ENCODE measurements at places on chromosomes 1 and 21.

DNA sequence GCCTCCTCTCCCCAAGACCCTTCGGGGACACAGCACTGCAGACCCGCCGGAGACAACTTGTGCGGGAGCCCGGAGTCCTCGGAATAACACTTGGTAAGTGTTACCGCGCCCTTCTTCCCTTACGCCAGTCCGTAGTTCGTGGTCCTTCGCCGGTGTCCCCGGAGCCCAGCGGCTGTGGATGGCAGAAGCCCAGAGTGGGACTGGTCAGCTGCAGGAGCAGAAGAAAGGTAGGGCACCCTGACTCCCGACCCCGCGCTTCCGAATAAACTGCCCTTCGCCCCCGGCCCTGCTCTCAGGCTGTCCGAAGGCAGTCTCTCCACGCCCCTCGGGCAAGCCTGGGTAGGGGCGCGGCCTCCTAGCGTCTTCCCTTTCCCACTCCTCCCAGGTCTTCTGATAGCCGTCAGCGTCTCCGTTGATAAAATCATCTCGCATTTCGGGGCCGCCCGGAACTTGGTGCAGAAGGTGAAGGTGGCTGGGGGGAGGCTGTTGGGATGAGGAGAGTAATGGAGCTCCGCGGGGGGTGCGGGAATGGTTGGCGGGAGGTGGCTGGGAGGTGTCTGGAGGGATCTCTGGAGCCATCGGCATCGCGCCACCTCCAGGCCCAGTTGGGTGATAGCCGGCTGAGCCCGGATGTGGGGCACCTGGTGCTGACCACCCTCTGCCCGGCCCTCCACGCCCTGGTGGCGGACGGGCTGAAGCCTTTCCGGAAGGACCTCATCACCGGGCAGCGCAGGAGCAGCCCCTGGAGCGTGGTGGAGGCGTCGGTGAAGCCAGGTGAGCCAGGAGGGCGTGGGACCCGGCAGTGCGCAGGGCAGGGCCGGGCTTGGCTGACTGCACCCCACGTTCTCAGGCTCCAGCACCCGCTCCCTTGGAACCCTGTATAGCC, 4.3 kb downstream of the RUSC1 start:
- peaks cover 15% of the 10 kb centered on the region for H3K4me1 ChIP-seq
- H3K27ac ChIP-seq, result peak overlapping the region; percentile 90
- DNase-seq, result no peak
- H3K4me3 ChIP-seq, result peak overlapping the region; percentile 86
- H3K36me3 ChIP-seq, result peaks cover 2% of the 10 kb centered on the region
- H3K27me3 ChIP-seq, result no peaks in the 10 kb centered on the region

GRCh38 chr21:42956824-42957630, 17.3 kb upstream of the PKNOX1 start:
- no peak overlapping the region for H3K4me3 ChIP-seq
- H3K4me1 ChIP-seq, result no peaks in the 10 kb centered on the region
- H3K27ac ChIP-seq, result no peak overlapping the region

GRCh38 chr1:92504291-92505014, 17.7 kb upstream of the GFI1 start:
- no peak overlapping the region for H3K27ac ChIP-seq
- no peak overlapping the region for H3K4me3 ChIP-seq
- no peaks in the 10 kb centered on the region for H3K36me3 ChIP-seq

- no peaks in the 10 kb centered on the region for H3K4me1 ChIP-seq
- no peak overlapping the region for H3K27ac ChIP-seq
- no peak for DNase-seq
- H3K36me3 ChIP-seq, result peaks cover 31% of the 10 kb centered on the region
- H3K27me3 ChIP-seq, result no peaks in the 10 kb centered on the region
Observed at GRCh38 chr1:113976609-113977278, 2.5 kb upstream of the OLFML3 start.

DNA sequence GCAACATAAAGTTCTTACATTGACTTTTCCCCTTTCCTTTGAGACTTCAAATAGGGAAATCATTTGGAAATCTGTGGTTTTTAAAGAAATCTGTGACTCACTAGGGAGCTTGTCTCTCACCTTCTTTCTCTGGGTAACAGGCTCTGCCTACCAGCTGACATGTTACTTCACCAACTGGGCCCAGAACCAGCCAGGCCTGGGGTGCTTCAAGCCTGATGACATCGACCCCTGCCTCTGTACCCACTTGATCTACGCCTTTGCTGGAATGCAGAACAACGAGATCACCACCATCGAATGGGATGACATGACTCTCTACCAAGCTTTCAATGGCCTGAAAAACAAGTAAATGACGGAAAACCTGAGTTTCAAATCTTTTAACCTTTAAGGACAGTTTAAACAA, 9.2 kb upstream of the CHIA start:
- no peaks in the 10 kb centered on the region for H3K4me1 ChIP-seq
- no peaks in the 10 kb centered on the region for H3K36me3 ChIP-seq
- H3K27ac ChIP-seq, result no peak overlapping the region
- no peak overlapping the region for H3K4me3 ChIP-seq

Measured in effector memory CD4-positive, alpha-beta T cell (primary cell).